ENCODE measurements at places on chromosomes 3 and 15.

DNA sequence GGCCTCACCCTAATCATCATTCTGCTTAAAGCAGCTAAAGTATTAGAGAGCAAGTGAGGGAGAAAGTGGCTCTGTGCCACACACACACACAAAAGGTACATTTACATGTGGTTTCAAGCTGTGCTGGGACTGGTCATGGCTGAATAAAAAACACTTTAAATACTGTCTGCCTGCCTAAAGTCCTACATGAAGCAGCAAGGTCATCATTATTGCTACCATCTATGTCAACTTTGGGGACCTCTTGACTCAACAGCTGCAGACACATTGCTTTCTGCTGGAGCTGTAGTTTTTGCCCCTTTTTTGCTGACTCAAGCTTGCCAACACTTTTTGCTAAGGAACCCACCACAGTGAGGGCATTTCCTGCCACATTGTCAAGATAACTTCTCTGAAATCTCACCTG, 1237.9 kb downstream of the ROBO2 start:
- no peak for DNase-seq

DNA sequence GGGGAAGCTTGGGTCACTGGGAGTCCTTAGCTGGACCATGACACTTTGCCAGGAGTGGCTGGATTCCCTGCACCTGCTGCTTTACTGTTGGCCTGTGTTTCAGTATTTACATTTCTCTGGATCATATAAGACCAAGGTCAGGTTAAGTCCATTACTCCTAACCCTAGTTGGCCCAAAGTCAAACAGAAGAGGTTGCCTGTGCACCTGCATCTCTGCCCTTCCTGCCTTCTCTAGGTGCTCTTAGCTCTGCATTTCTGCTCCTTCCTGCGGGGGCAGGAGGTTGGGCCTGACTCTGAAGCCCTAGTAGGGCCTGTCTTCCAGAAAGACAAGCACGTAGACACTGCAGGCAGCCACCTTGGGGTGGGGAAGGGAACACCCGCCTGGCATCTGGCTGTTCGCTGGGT, 124.3 kb downstream of the RPLP1 start:
- DNase-seq = no peak

GRCh38 chr3:169662132-169662842, 1.2 kb downstream of the MECOM start:
- peak; percentile 85 for DNase-seq

DNA sequence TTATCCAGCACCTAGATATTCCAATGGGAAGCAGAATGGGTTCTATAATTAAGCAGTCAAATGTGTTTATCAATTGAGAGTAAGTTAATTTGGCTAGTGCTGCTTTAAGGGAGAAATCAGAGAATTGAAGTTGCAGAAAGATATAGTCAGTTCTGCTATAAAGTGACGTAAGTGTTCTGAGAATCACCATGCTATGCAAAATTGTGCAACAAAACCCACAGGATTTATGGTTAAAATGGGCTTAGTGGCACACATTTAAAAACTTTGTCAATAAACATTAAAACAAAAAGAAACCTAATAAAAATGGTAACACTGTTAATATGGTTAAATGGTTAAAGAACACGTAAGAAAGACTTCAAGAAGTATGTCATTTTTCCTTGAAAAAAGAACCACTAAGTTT, 74.5 kb downstream of the TMEM108 start:
- no peak for DNase-seq

DNA sequence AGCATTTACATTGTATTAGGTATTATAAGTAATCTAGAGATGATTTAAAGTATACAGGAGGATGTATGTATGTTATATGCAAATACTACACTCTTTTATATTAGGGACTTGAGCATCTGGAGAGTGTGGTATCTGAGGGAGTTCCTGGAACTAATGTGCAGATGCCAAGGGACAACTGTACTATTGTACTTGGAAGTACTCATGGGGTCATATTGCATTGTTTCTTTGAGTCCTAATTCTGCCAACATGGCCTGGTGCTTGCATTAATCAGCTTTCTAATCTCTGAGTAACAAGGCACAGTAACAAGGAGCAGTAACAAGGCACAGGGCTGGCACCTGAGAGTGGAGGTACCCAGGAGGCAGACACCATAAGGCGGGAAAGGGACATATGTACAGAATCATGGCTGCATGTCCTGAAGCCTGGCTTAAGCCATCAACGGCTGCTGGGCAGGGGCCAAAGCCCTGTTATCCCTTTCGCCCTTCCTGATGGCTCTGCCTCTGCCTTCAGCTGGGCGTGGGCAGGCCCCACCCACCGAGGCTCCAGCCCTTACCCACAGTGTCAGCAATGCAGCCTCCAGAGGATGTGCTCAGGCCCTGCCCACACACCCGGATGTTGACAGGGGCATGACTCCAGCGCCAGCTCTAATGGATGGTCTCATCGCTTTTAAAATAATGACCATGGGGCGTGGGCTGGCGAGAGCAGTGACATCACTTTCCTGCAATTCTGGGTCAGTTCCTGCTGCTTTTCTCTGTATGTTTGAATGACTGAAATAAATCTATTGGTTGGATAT, 22.9 kb downstream of the CEMIP start:
- DNase-seq = no peak

DNA sequence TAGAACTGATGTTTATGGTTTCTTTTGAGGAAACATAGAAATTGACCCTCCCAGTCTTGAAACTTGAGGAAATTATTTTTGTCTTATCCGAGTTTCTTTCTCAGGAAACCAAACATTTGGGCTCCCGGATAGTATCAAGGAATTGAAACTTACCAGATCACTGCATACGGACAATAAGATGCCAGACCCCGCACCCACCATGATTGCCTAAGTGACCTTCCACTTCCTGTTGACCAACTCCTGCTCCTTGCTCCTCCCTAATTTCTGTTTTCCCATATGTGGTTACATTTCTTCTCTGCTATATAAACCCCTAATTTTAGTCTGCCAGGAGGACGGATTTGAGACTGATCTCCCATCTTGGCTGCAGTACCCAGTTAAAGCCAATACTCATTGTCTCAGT, 118.4 kb upstream of the TPRG1 start:
- no peak for DNase-seq

DNA sequence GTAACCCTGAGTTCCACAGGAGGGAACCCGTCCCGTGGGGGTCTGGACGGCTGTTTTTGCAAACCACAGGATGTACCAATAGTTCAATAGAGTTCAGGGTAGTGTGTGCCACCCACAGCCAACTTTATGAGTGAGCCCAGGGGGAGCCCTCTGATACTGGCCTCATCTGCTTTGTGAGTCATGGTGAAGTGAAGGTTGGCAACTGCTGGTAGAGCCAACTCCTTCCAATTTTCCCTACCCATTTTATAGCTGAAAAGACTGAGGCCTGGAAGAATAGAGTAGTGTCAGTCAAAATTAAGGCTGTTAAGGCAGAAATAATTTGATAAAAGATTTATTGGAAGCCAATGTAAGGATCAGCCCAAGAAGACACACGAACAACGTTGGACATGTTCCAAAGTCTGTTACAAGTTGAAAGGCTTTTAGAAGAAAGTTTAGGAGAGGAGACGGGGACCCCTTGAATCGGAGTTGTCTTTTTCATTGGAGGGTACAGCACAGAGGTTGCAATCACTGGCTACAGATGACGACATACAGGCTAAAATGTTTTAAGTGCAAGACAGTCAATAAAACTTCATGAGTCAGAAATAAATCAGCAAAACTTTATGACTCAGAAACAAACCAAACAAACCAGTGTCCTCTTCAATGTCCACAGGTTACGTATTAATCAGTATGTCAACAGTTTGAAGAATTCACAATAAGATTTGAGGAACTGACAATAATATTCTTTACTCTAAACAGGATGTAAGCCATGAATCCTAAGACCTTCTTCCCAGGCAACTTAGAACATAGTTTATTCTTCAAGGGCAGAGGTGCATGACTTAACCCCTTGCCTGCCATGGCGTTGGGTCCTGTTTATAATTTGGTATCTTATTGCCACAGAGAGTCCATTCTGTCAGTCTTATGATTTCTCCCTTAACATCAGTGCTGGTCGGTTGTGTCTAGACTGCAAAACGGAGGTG, 62.9 kb upstream of the NR2E3 start:
- DNase-seq = no peak

DNA sequence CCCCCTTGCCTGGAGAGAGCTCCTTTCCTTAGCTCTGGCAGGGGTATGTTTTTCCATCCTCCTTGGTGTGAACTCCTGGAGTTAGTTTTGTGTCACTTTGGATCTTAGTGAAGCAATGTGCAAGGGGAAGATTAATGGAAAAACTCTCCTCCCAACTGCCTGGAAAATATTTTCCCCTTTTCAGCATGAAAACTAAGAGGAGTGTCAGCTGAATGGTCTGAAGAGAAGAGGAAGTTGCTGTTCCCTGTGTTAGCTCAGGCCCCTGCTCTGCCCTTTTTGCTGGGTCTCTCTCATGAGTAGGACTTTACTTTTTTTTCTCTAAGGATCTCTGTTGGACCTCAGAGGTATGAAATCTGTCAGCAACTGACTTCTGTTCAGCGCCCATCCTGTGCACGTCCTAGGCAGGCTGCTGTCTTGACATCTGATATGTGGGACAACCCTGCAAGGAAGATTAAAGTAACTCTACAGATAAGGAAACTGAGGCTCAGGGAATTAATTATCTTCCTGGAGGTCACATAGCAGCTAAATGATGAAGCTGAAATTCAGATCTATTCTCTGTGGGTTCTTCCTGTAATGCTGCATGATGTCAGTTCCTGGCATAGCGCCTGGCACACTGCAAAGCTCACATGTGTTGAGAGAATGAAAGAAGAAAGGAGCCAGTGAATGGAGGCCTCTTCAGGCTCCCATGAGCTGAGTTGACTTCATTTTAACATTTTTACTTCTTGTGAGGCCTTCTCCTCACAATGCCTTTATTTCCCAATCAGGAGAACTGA, 109.7 kb upstream of the GALNT15 start:
- DNase-seq = no peak

DNA sequence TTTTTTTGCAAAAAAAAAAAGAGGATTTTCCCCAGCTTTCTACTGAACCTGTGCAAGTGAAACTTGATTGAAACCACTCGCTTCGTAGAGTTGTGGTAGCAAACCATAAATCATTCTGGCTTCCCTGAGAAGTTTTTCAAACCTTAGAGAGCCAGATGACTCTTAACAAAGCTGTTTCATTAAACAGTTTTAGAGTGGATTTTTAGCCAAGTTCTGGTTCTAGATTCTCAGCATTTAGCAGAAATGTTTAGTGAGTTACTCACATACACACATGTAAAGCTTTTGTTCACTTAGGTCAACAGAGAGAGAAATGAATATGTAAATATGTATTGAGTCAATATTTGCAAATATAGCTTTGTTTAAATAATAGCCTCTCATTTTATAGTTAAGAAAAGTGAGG, 18.1 kb upstream of the CCR9 start:
- no peak for DNase-seq

DNA sequence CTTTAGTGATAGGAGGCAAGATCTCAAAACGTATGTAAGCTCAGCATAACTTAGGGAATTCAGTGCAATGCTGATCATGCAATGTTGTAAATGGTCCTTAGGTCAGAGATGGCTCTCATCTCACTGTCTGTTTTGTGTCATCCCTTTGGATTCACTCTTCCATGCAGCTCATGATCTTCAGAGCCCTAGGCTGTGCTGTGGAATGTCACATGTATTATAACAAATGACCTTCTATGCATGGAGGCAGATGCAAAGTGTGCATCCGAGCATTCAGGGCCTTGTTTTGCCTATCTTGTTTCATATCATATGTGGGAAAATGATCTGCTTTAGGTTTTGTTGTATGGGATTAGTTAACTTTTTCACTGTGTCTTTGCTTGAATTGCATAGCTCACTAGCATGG, 40.5 kb upstream of the PDZRN3 start:
- DNase-seq = no peak

DNA sequence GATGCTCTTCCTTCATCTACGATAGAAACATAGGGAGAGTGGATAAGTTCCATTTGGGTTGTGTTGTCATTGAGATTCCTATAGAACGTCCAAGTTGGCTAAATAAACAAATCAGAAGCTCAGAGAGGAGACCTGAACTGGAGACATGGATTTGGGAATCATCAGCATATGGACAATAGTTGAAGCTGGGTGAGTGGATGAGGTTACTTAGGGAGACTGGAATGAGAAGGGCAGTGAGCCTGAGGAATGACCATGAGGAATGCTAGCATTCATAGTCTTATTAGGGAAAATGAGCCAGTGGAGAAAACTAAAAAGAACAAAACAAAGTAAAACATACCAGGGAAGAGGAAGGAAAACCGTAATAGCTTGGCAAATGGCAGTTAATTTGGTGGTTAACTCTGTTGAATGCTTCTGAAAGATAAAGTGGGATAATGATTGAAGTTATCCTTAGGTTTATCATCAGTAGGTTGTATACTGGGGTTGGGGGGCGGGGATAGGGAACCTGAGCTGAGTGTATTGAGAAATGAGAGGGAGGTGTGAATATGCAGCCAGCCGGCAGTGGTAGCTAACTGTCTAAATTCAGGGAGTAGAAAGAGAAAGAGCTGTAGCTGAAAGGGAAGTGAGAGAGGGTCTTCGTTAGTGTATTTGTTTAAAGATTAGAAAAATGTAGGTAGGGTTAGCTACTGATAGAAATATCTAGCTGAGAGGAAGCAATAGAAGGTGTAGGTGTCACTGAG, 74.6 kb downstream of the ARHGEF26 start:
- no peak for DNase-seq

DNA sequence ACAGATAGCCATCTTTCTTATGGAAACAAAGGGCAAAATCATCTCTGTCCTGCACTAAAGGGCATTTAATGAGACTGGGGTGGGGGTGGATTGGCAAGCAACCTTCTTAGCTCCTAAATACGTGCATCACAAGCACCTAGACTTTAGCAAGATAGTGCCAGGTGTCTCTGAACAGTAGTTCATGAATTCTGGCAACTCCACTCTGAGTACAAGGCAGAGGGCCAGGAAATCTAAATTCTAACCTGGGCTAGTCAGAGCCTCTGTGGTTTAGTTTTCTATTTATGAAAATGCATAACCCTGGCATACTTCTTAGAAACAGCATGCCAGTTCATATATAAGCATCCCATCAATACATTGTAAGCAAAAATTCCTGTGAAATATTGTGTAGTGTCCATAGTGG, 788.5 kb downstream of the MCTP2 start:
- DNase-seq = no peak

DNA sequence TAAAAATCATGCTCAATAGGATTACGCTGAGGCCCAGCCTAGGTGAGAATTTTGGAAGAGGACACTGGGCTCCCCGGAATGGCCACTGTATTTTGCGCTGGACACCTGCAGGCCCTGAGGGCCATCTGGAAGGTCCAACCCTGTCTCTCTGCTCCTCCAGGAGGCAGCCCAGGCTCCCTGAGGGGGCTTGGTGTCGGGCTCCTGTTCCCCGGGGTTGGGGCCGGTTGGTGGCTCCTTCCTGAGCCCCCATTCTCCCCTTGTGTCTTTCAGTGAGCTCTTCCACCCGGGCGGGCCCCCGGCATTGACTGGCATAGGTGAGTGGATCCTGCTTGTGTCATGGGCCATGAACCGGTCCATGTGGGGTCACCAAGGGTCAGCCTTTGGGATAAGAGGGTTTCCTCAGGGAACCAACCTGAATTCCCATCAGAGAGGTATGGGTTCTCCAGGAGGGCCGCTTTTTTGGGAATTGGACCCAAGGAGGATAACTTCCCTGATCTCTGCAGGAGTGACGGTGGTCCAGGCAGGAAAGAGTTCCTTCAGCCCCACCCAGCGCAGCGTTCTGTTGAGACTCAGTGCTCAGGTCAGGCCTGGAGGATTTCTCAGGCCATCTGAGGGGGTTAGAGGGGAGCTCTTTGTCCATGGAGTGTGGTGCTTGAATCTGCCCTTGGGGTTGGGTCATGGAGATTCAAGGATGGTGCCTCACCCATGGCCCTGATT, 187.8 kb downstream of the UBE3A start:
- peak; percentile 9 for DNase-seq

- DNase-seq = no peak
Observed at GRCh38 chr15:89877083-89877425, 16.7 kb downstream of the AP3S2 start.

- DNase-seq = no peak
Observed at GRCh38 chr3:183180110-183180783, 17.7 kb upstream of the LAMP3 start.
